Stimulated activated CD4-positive, alpha-beta T cell treated with anti-CD3 and anti-CD28 coated beads, Interleukin-1b, Interleukin-23, amount 100 ng/mL, for 4 hours (primary cell): ENCODE measurements at places on chromosomes 4 and X.

DNA sequence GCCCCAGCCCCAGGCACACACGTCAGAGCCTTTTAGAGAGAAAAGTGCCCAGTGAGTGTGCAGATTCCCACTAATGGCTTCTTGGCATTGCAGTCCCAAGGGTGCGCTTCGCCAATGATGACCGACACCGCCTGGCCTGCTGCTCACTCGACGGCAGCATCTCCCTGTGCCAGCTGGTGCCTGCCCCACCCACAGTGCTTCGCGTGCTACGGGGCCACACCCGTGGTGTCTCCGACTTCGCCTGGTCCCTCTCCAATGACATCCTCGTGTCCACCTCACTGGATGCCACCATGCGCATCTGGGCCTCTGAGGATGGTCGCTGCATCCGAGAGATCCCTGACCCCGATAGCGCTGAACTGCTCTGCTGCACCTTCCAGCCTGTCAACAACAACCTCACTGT, 2.9 kb downstream of the WDR13 start:
- DNase-seq, result no peak

DNA sequence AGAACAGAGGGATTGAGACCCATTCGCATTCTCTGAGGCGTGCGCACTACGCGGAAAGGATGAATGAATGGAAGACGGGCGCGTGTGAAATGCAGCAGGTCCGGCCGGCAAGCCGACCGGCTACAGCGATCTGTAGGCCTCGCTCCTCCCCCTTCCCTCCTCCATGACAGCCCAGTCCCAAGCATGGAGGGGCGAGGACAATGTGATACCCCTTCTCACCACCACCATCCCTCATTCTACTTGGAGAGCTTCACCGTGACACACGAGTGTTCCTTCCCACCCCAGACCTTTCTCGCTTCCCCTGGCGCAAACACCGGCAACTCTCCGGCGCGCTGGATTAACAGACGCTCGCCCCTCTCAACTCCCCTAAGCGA, 815 bp downstream of the EIF4E start:
- peak; percentile 51 for DNase-seq

DNA sequence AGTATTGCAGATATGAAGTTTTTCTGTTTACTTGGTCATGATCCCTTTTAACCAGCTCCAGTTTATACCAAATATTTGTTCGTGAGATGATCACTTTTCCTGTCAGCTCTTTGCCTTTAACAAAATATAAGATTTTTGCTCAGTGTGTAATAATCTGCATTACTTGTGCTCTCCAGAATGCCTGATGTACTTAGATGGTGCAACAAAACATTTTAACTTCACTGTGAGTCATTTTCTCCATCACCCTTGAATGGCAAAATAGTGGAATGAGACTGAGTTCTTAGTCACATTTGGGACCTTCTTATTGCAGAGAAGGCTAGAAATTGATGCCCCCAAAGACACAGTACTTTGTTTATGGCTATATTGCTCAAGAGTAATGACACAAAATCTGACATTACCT, 252.0 kb downstream of the FRMPD4 start:
- DNase-seq, result no peak

GRCh38 chr4:141646969-141647368, 10.6 kb downstream of the IL15 start:
- no peak for DNase-seq

GRCh38 chr4:18568600-18568999, 547.0 kb upstream of the LCORL start:
- no peak for DNase-seq

DNA sequence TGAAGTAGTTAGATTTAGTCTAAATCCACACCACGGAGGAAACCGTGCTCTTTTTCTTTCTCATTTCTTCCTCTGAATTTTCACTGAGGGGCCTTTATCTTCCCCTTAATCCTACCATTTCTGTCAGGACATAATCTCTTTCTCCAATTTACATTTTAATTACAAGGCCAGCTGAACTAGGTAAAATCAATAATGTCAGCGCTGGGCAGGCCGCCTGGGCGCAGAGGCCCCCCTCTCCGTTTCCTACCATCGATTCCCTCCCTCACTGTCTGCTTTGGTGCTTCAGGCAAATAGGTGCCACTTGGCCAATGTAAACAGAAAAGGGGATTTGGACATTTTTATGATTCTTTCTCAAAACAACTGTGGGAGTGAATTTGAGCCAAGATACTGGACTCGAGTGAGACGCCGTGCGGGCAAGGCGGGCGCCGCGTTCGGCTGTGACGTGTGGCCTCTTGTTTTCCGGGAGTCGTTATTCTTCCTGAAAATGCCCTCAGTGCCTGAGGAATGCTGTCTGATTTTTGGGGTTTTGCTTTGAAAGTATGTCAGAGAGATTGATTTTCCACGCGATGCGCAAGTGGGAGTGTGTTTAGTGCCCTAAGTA, 22.6 kb downstream of the UVSSA start:
- no peak for DNase-seq

- DNase-seq, result no peak
These were observed 114.0 kb downstream of the BCOR start for GRCh38 chrX:39983715-39984114.

- DNase-seq, result no peak
These were observed 61.4 kb downstream of the GBA3 start for GRCh38 chr4:22754116-22754515.

DNA sequence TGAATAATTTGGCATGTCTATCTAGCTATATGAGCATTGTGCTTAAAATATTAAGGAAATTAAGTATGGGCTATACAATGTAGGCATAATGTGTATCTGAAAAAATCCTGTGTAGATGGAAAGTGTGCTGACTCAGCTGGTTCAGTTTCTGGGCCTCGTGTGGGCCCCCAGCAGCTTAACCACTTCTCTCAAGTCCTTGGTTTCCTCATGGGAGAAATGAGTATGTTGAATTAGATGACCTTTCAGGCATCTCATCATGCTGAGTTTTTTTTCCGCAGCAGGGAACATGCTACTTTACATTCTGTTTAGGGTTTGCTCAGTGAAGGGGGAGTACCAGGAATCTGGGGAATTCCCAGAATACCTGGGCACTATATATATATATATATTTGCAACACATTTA, 30.5 kb downstream of the RHOH start:
- peak; percentile 39 for DNase-seq

- DNase-seq, result no peak
These were observed 158.5 kb upstream of the HCCS start for GRCh38 chrX:10952619-10953018.

- DNase-seq, result peak; percentile 1
These were observed 5.6 kb upstream of the CT47C1 start for GRCh38 chrX:119067023-119067739.

DNA sequence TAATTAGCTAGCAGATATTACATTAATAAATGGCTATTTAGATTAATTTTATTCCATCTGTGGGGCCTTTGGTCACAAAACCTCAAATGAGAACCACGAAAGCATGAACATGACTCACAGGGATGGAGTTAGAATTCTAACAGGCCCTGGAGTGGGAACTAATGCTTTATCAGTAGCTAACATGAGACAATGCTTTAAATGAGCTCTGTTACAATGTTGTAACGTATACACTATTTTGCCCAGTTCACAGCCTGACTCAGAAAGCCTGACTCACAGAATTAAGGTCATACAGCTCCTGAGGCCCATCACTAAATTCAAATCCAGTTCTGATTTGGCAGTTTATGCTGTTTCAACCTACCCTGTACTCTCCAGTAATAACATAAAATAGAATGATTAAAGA, 23.2 kb downstream of the VEGFC start:
- no peak for DNase-seq

DNA sequence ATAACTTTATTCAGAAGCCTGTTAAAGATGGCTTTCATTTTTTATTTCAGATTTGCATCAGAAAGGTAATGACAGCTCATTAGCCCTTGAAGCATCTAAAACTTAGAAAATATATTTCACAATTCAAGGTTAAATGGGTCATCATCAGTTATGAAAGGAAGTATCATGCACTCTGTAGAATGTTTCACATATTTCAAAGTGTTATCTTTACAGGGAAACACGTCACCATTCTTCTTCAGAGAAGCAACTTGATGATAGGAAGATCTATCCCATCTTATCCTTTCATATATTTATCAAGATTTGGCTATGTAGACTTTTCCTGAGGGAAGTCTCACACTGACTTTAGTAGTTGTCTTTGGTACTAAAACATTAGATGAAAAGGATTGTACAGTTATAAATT, 277.8 kb downstream of the TENM3 start:
- DNase-seq, result no peak

GRCh38 chr4:25031077-25031621, 403 bp upstream of the LGI2 start:
- DNase-seq, result no peak

DNA sequence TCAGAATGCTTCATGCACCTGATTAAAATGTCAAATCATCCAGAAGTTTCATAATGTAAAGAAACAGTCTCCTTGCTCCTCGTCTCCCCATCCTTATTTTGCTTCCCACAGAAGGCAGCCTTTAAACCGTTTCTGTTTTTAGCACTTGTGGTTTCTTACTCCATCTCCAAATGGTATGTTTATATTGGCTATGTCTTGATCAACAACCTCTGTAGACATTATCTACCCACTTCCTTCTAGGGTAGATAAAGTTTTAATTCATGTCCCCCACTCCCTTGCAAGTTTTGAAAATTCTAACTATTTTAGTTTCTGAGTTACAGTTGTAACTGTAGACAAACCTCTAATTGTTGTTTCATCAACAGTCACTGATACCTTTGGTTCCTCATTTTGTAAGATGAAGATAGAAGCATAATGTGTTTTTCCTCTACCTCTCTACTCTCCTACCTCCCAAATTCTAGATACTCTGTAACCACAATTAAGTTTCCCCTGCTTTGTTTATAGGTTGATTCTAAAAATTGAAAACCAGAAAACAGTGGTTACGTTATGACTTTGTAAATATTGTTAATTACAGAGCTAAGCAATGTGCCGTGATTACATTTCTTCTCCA, 291.7 kb upstream of the GATB start:
- DNase-seq, result no peak

- DNase-seq, result no peak
These were observed 36.0 kb upstream of the CBR4 start for GRCh38 chr4:169045862-169046584.

- no peak for DNase-seq
These were observed 118.4 kb upstream of the ENPEP start for GRCh38 chr4:110357521-110357920.

DNA sequence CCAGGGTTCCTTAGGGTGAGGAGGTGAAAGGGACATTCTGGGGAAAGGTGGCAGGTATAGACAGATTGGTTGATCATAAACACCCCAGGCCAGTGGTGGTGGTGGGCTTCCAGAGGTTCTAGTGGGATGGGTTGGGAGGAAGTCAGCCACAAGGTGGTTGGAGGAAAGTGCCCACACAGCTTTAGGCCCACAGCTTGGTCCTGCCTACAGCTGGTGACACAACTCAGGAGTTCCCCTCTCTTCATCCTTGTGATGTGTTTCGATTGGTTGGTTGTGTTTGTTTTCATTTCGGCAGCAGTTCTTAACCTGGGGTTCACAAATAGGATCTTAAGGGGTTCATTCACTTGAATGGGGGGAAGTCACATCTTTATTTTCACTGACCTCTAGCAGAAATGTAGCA, 157.0 kb downstream of the TMEM164 start:
- no peak for DNase-seq

GRCh38 chr4:74932832-74933561, at the start of gene PARM1:
Gene PARM1, plus strand, starts transcription at chr4:74933116. Its CDS starts 212 bp downstream, at chr4:74933328.
- no peak for DNase-seq

- no peak for DNase-seq
These were observed 31.9 kb downstream of the ADRA2C start for GRCh38 chr4:3797831-3798790.

GRCh38 chr4:2591189-2591588, 54.7 kb downstream of the FAM193A start:
- DNase-seq, result no peak

DNA sequence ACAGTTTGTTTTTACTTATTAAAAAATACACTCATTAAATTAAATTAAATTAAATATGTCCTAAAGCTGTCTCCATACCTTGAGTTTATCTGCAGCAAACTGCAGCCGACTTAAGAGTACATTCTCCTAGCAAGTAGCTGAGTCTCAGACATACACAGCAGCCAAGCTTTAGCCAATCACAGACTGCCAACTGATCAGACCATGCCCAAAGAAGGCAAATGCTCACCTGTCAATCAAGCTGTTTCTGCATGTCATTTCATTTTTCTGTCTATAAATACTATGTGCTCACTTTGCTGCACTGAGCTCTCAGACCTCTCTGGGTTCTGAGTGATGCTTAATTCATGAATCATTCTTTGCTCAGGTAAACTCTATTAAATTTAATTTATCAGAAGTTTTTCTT, 280.9 kb upstream of the EPHA5 start:
- no peak for DNase-seq
